ENCODE measurements at places on chromosomes 1 and 21.
A peak's percentile ranks its signal among the peaks of the same experiment; 100 is the strongest.

GRCh38 chr1:209030454-209031167 is 552.9 kb upstream of the CAMK1G start:
- DNase-seq: no peak

GRCh38 chr1:155485222-155485621 is 77.4 kb downstream of the ASH1L start:
- DNase-seq: no peak

DNA sequence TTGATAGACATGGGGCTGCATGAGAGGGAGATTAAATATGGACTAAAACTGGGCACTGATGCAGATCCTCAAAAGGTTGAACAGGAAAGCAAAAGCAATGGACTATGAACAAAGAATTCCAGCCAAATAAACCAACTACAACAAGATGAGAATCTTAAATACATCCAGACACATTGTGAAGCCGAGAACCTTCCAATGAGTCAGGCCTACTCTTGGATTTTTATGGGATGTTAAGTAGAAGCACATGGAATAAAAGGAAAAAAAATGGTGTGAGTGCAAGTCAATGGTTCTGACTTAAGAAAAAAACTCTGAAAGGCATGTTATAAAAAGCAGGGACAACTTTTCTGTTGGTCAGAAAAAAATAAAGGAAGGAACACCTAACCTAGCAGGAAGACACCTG is 227.2 kb downstream of the DPYD start:
- DNase-seq: no peak

GRCh38 chr1:14924455-14925331 is 228.9 kb upstream of the TMEM51 start:
- peak; percentile 28 for DNase-seq

DNA sequence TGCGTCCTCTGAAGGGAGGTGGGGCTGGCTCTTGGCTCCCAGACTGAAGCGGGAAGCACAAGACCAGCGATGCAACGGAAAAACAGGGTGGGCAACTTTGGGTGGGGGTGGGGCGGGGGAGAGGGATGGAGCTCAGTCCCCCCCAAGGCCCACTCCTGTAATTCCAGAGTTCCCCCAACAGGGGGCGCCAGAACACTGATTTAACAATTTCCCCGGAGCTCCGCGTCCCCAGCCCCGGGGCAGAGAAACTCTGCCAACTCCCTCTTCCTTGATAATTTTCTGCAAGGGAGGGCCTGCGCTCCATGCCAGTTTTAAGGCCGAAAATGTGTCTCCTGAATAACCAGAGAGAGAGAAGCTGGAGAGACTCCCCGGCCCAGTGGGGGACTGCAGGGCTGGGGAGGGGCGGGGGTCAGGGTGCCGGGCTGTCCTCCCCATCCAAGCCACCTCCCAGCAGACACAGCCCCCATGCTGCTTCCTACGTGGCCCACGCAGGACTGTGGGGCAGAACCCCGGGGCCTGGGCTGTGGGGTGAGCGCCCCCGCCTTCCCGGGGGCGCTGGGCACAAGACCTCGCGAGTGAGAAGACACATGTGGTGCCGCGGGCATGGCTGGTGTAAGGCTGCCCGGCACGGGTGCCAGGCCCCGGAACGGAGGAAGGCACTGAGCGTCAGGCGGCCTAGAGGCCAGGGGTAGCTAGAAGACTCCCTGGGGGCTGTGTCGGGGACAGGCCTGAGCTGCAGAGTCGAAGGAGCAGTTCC is 51.4 kb downstream of the KIF21B start:
- DNase-seq: peak; percentile 62

GRCh38 chr1:64396817-64397216 is 73.1 kb upstream of the CACHD1 start:
- DNase-seq: no peak

GRCh38 chr1:198276241-198276640 is 119.4 kb downstream of the NEK7 start:
- DNase-seq: no peak

GRCh38 chr21:41668051-41668541 is 98.8 kb downstream of the RIPK4 start:
- DNase-seq: no peak

DNA sequence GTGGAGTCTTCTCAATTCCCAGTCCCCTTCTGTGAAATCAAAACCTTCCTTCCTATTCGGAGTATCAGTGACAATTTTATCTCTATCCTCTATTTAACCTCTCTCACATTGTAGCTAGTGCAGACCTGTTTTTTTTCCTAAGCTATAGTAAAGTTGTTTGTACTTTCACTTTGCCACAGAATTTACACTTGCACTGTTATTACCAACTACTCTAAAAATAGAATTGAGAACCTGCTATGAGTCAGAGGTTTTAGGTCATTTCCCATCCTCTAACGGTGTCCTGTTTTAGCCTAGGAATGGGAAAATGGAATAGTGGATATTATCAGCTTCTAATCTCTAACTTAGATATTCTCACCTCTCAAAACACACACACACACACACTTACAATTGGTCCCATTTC is 862.7 kb downstream of the NCAM2 start:
- no peak for DNase-seq

GRCh38 chr1:67433837-67434236 is 3.6 kb upstream of the SERBP1 start:
- no peak for DNase-seq

GRCh38 chr1:41640141-41640751 is 155.8 kb upstream of the EDN2 start:
- DNase-seq: no peak

GRCh38 chr21:26819740-26820324 is 25.4 kb downstream of the ADAMTS1 start:
- no peak for DNase-seq

GRCh38 chr21:32135401-32136363 is 143.2 kb downstream of the MIS18A start:
- DNase-seq: no peak

DNA sequence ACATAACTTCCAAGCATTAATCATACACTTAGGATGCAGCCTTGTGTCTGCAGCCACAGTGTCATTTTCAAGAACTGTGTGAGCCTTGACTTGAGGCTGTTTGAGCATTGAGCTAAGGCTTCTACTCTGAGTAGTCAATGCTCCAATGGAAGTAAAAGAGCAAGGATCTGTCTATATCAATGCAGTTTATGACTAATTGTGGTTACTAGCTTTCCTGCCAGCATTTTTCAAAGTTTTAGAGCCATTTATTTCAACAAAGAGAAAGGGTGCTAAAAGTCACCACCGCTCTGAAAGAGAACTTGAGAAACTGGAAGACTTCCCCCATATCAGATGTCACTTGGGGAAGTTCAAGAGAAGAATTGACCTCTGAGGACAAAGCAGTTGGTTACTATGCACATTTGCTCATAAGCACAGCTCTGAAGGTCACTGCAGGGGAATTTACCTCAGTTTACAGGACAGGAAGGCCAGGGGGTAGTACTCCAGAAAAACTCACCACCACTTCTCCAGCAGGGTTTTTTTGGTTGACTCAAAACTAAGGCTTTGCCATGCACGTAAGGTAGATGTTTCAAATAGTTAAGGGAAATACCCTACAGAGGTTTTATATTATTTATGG is 24.5 kb upstream of the RGS1 start:
- peak; percentile 76 for DNase-seq

DNA sequence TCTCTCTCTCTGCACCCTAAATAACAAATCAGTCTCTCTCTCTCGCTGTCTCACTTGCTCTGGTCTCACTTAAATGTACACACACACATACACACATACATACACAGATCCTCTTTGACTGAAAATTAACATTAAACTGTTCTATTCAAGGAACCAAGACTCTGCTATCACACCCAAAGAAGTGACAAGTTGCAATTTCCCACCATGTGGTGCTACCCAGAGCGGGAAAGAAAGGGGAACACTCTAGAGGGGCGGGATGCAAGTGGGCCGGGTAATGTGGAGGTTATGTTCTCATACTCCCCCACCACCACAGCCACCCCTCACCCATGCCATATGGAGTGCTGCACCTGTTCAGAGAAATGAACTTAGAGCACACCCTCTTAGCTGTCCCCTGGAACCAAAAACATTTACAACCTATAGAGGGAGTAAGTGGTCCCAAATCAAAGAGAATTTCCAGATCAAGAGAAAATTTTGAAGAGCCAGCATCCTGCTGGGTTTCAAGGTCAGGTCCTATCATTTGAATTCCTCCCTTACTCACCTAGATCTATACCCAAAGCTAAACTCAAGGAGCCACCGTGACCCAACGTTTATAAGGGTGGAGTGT is 319.4 kb downstream of the BRINP2 start:
- no peak for DNase-seq

DNA sequence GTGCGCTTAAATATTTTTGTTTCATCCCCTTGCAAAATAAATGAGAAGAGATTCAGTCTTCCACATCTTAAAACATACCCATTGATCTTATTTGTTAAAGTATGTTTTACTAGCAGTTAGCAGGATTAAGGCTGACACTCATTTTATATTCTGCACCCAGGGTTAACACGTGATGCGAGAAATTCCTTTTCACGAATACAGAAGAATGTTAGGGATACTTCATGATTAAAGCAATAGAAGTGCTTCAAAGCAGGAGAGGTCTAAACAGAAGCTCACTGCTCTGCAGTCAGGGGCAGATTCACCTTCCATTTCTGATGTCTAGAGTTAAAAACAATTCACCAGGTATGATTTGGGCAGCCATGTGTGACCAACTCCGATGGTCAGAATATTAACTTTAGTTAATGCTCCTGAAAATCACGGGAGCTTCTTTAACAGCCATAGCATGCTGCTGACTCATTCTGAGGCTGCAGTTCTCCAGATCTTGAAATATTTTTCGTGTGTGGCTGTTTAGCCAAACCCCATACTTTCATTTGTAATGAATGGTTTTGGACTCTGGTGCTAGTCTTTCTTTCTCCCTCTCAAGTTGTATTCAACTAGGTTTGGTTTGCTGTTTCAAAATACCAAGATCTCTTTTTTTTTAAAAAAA is 19.7 kb downstream of the BCAR3 start:
- no peak for DNase-seq

DNA sequence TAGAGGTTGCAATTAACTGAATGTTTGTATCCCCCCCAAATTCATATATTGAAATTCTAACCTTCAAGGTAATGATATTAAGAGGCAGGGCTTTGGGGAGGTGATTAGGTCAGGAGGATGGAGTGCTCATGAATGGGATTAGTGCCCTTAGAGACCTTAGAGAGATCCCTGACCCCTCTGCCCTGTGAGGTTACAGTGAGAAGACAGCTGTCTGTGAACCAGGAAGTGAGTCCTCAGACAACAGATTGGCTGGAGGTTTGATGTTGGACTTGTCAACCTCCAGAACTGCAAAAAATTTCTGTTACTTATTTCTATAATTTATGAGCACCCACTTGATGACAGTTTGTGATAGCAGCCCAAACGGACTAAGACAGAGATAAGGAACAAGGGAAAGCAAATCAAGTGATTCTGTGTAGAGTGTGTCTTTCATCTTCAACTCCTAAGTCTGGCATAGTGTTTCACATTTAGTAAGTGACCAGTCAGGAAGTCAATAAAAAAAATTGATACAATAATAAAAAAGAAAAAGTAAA is 30.0 kb upstream of the RWDD3 start:
- no peak for DNase-seq

- no peak for DNase-seq
These were observed 9.7 kb downstream of the ZMPSTE24 start for GRCh38 chr1:40267767-40268187.

GRCh38 chr1:29998686-29999085 is 724.7 kb downstream of the MATN1 start:
- DNase-seq: no peak

DNA sequence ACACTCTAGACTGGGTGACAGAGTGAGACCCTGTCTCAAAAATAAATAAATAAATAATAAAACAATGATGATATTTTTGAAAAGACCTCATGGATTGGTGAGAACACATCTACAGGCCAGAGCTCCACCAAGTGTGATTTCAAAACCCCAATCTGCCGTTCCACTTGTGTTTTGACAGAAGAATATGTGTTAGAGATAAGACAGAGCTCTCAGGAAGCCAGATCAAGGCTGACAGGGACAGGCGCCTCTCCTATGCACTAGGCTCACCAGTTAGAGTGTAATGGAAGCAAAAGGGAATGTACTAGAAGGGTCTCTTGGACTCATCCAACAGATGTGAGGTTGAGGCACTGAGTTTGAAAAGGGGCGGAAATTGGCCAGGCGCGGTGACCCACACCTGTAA is 110.7 kb upstream of the ERRFI1 start:
- no peak for DNase-seq

- no peak for DNase-seq
These were observed 299.4 kb downstream of the RYR2 start for GRCh38 chr1:237341391-237341790.

- DNase-seq: no peak
These were observed 7.3 kb downstream of the EDEM3 start for GRCh38 chr1:184747089-184747955.

- no peak for DNase-seq
These were observed 100.7 kb upstream of the SLC25A33 start for GRCh38 chr1:9438431-9439073.

DNA sequence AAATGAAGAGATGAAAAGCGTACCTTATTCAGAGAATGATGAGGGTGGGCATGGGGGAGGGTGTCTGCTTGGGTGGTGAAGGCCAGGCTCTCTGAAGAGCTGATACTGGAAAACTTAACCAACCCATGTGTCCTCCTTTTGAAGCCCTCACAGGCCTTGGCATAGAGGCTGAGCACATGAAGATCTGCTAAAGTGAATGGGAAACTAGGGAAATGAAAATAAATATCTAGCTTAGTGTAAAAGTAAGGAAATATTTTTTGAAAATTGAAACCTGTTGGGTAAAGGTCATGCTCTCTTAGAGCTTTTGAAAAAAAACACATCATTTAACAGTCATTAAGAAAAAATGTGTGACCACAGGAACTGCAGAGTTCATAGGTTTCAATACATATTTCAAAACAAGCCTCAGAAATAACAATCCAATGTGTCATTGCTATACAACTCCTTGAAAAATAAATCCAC is 40.5 kb upstream of the RALGPS2 start:
- no peak for DNase-seq

DNA sequence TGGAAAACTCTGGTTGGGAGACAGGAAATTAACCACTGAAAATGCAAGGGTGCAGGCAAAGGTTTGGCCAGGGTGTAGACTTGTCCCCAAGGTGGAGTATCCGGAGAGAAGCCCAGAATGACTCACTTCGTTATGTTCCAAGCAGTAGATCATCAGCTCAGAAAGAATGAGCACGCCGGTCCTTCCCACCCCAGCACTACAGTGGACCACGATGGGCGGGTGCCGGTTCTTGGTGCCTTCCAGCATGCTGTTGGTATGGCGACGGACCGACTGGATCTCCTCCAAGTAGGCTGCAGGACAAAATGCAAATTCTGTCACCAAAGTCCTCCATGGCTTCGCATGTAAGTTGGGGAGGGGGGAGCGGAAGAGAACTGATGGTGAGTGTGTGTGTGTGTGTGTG is 83.4 kb downstream of the SMYD2 start:
- DNase-seq: no peak

DNA sequence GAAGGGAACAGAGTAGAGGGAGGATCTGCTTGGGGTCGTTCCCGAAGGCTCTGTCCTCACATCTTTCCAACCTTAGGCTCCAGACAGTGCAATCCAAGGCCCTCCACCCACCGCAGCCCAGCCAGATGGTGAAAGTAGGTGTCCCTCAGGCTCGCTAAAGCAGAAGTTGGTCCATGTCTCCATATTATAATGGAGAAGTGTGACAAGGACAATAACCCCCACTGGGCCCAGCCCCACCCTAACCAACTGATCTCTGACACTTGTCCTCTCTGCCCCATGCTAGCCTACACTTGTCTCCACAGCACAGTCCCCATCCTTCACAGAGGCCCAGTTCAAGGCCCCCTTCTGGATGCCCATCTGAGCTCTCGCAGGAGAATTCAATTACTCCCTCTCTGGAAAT is 48.7 kb downstream of the DMAP1 start:
- no peak for DNase-seq

Measured in activated CD4-positive, alpha-beta T cell treated with anti-CD3 and anti-CD28 coated beads, Interleukin-2, Interleukin-6, amounts not matched to agents 100 ng/mL and 50 ng/mL, durations not matched to agents 16 hours and 8 hours (primary cell).